Thyroid gland (tissue), 4 donors: ENCODE measurements at places on chromosomes 2 and 18. TPM values are rescaled to one million over a fixed set of nuclear protein-coding genes. Genes with fewer than 3 reads are reported as not detected.

LONRF2 gene
- total RNA-seq = 7.0 TPM

FTCDNL1 gene
- total RNA-seq = 6.2 TPM

SCYGR4 gene
- not detected for total RNA-seq

MC5R gene
- total RNA-seq = not detected

FNDC4 gene
- total RNA-seq = 4.0 TPM

CCDC141 gene
- 4.3 TPM for total RNA-seq

DNAH7 gene
- 9.9 TPM for total RNA-seq

UGT1A8 gene
- total RNA-seq = not detected

NEMP2 gene
- total RNA-seq = 8.2 TPM

CD302 gene
- total RNA-seq = 122 TPM

THSD7B gene
- total RNA-seq = 0.89 TPM

DYNAP gene
- not detected for total RNA-seq

XDH gene
- total RNA-seq = 0.13 TPM

DNA sequence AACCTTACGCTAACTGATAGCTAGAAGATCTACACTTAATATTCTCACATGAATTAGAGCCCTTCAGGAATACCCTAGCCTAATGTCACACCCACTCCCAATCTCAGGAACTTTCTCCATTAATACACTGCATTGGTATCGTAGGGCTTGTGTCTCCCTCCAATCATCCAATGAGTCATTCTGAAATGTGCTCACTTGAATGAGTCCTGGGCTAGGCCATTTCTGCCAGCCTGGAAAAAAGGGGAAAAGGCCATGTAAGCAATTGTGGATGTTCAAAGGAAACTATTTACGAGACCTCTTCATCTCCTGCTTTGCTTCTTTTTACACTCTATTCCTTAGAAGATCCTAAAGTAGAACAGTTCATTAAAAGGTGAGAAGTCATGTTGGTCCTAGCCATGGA is 18.8 kb downstream of the ZEB2 start:
- H3K4me1 ChIP-seq = peaks cover 8% of the 10 kb centered on the region
- no peaks in the 10 kb centered on the region for H3K27me3 ChIP-seq

GRCh38 chr2:215602997-215603396 is 167.1 kb upstream of the FN1 start:
- DNase-seq = no peak
- no peak overlapping the region for H3K27ac ChIP-seq
- no peak overlapping the region for H3K4me3 ChIP-seq

- H3K4me1 ChIP-seq = no peaks in the 10 kb centered on the region
- H3K36me3 ChIP-seq = no peaks in the 10 kb centered on the region
- no peak overlapping the region for H3K27ac ChIP-seq
- DNase-seq = no peak
- no peak overlapping the region for H3K4me3 ChIP-seq
These were observed 25.5 kb downstream of the MARCHF4 start for GRCh38 chr2:216346781-216347180.

DNA sequence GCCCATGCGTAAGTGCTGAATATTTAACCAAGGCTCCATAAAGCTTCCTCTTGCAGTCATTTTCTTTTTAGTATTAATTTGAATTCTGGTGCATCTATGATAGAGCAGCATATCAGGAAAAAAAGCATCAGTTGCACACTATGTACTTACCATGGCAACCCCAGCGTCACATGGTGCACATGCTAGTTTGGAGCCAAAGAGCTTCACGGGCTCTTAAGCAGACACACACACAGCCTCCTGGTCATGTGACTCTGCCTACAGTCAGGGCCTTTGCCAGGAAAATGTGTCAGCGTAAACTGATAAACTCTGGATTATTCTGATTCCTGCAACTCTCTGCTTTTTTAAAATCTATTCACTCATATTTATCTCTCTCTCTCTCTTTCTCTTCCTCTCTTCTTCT is 30.2 kb downstream of the NYAP2 start:
- H3K4me3 ChIP-seq = no peak overlapping the region
- DNase-seq = peak; percentile 89
- no peaks in the 10 kb centered on the region for H3K27me3 ChIP-seq
- no peaks in the 10 kb centered on the region for H3K4me1 ChIP-seq
- no peaks in the 10 kb centered on the region for H3K36me3 ChIP-seq
- H3K27ac ChIP-seq = no peak overlapping the region

GRCh38 chr18:53701697-53702096 is 522.8 kb downstream of the MBD2 start:
- no peaks in the 10 kb centered on the region for H3K27me3 ChIP-seq
- DNase-seq = no peak
- no peaks in the 10 kb centered on the region for H3K4me1 ChIP-seq
- no peak overlapping the region for H3K4me3 ChIP-seq

- H3K36me3 ChIP-seq = no peaks in the 10 kb centered on the region
- H3K27me3 ChIP-seq = no peaks in the 10 kb centered on the region
- no peak for DNase-seq
- no peak overlapping the region for H3K27ac ChIP-seq
- H3K4me3 ChIP-seq = no peak overlapping the region
These were observed 48.2 kb downstream of the CABYR start for GRCh38 chr18:24187049-24187448.

- DNase-seq = no peak
- no peaks in the 10 kb centered on the region for H3K27me3 ChIP-seq
- no peak overlapping the region for H3K4me3 ChIP-seq
- no peaks in the 10 kb centered on the region for H3K36me3 ChIP-seq
- no peak overlapping the region for H3K27ac ChIP-seq
These were observed 58.1 kb upstream of the TGIF1 start for GRCh38 chr18:3391704-3392466.

- peaks cover 17% of the 10 kb centered on the region for H3K4me1 ChIP-seq
- peak overlapping the region; percentile 51 for H3K4me3 ChIP-seq
- H3K36me3 ChIP-seq = no peaks in the 10 kb centered on the region
- H3K27me3 ChIP-seq = no peaks in the 10 kb centered on the region
- peak overlapping the region; percentile 95 for H3K27ac ChIP-seq
These were observed 369 bp downstream of the SMCHD1 start for GRCh38 chr18:2655954-2656236.

- no peaks in the 10 kb centered on the region for H3K36me3 ChIP-seq
- no peaks in the 10 kb centered on the region for H3K27me3 ChIP-seq
- no peak overlapping the region for H3K4me3 ChIP-seq
- no peak for DNase-seq
- H3K27ac ChIP-seq = no peak overlapping the region
These were observed 16.0 kb downstream of the CTIF start for GRCh38 chr18:48554610-48555400.

- no peaks in the 10 kb centered on the region for H3K4me1 ChIP-seq
- DNase-seq = no peak
- no peaks in the 10 kb centered on the region for H3K27me3 ChIP-seq
- H3K36me3 ChIP-seq = peaks cover 4% of the 10 kb centered on the region
- H3K4me3 ChIP-seq = no peak overlapping the region
- no peak overlapping the region for H3K27ac ChIP-seq
These were observed 41.4 kb downstream of the FECH start for GRCh38 chr18:57544936-57545660.

DNA sequence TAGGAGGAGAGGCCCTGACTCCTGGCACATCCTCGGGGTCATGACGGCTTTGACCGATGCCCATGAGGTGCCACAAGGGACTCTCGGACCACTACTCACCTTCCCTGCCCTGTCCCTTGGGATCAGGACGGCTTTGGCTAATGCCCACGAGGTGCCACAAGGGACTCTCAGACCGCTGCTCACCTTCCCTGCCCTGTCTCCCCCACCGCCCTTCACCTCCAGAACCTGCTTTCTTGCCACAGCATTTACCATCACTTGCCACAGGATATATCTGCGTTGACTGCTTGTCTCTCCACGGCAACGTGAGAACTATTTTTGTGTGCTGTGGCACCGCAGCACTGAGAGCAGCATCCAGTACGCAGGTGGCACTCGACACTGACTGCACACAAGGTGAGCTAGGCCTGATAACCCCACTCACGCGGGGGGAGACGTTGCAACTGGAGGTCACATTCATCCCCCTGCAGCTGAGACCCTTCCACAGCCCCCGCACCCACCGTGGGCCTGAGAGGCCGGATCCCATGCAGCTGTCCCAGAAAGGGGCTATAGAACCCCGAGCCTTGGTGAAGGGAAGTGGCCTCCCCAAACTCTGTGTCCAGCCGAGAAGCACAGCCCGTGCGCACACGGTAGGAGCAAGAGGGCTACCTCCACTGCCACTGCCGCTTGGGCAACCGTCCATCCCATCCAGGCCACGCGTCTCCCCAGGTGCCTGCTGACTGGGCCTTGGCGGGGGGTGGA is 47.5 kb downstream of the ANO7 start:
- H3K27me3 ChIP-seq = no peaks in the 10 kb centered on the region
- H3K4me1 ChIP-seq = no peaks in the 10 kb centered on the region
- peaks cover 98% of the 10 kb centered on the region for H3K36me3 ChIP-seq
- H3K27ac ChIP-seq = no peak overlapping the region

GRCh38 chr2:235968616-235969324 is 199.4 kb downstream of the GBX2 start:
- no peak overlapping the region for H3K4me3 ChIP-seq
- no peaks in the 10 kb centered on the region for H3K27me3 ChIP-seq
- peak; percentile 57 for DNase-seq
- H3K4me1 ChIP-seq = no peaks in the 10 kb centered on the region
- H3K36me3 ChIP-seq = no peaks in the 10 kb centered on the region
- H3K27ac ChIP-seq = no peak overlapping the region

GRCh38 chr2:103152556-103152955 is 390.7 kb downstream of the TMEM182 start:
- no peak overlapping the region for H3K4me3 ChIP-seq
- DNase-seq = no peak
- no peaks in the 10 kb centered on the region for H3K4me1 ChIP-seq
- H3K27ac ChIP-seq = no peak overlapping the region

DNA sequence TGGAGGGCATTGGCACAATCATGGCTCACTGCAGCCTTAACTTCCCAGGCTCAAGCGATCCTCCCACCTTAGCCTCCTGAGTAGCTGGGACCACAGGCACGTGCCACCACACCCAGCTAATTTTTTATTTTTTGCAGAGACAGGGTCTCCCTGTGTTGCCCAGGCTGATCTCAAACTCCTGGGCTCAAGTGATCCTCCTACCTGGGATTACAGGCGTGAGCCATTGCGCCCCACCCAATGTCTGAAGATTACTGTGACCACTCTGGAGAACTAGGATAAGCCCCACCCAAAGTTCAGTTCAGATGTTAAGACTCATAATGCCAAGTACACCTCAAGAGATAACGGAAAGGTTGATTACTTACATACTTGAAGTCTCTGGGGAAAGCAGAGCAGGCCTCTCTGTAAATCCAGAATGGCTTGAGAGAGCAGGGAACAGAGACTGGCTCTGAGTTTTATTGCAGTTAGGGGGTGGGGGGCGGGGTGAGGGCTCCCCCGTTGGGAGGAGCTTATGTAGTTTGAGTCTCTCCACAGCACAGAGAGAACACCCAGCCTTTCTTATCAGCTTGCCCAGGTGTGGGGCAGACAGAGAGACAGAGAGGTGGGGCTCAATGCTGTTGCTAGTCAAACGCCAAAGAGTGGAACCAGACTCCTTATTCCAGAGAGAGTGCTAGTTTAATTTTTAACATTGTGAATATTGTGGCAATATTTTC is 26.5 kb upstream of the ERICH2 start:
- no peaks in the 10 kb centered on the region for H3K27me3 ChIP-seq
- no peaks in the 10 kb centered on the region for H3K4me1 ChIP-seq
- H3K27ac ChIP-seq = no peak overlapping the region
- no peak for DNase-seq

- no peak overlapping the region for H3K4me3 ChIP-seq
- H3K27ac ChIP-seq = no peak overlapping the region
- no peaks in the 10 kb centered on the region for H3K27me3 ChIP-seq
- peaks cover 14% of the 10 kb centered on the region for H3K4me1 ChIP-seq
- no peaks in the 10 kb centered on the region for H3K36me3 ChIP-seq
These were observed 103.7 kb upstream of the DNMT3A start for GRCh38 chr2:25445464-25445863.

- no peaks in the 10 kb centered on the region for H3K27me3 ChIP-seq
- no peak for DNase-seq
- no peak overlapping the region for H3K27ac ChIP-seq
- peaks cover 6% of the 10 kb centered on the region for H3K4me1 ChIP-seq
These were observed 22.7 kb upstream of the NCK2 start for GRCh38 chr2:105721991-105722511.

DNA sequence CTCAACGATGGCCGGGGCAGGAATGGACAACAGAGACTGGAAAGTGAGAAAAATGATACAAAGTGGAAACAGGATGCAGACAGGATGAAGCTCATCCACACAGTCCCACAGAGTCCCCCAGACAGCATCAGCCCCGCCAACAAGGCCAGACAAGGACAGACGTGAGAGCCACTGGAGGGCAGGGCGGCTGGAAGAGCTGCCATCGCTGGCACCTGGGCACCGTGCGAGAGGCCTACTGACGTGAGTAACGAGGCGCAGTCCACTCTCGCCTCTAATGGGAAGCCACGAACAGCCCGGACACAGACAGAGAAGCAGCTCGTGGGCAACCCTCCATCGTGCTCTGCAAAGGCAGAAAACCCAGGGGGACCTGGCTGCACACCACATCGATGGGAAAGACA is 17.1 kb downstream of the HDAC4 start:
- H3K36me3 ChIP-seq = no peaks in the 10 kb centered on the region
- no peak overlapping the region for H3K27ac ChIP-seq
- no peaks in the 10 kb centered on the region for H3K4me1 ChIP-seq
- DNase-seq = no peak

DNA sequence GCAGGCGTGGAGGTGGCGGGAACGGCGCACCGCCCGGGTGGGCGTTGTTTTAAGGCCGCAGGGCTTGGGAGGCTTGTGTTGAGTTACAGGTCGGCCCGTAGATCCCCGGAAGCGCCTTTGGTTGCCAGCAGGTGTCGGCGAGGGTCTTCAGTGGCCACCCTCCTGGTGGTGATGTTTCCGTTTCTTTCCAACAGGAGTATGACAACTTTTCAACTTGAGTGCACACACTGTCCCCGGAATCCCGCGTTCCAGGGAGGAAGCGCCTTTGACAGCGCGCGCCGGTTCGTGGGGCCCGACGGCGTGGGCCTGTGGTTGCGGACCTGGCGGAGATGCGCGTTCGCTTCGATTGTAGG is 1.0 kb upstream of the HDAC4 start:
- H3K4me1 ChIP-seq = peaks cover 24% of the 10 kb centered on the region
- no peaks in the 10 kb centered on the region for H3K36me3 ChIP-seq
- DNase-seq = no peak
- H3K27ac ChIP-seq = peak overlapping the region; percentile 94

GRCh38 chr2:59025157-59025757 is 784.1 kb upstream of the FANCL start:
- peak; percentile 37 for DNase-seq
- H3K4me1 ChIP-seq = no peaks in the 10 kb centered on the region
- H3K27ac ChIP-seq = no peak overlapping the region
- no peaks in the 10 kb centered on the region for H3K27me3 ChIP-seq

DNA sequence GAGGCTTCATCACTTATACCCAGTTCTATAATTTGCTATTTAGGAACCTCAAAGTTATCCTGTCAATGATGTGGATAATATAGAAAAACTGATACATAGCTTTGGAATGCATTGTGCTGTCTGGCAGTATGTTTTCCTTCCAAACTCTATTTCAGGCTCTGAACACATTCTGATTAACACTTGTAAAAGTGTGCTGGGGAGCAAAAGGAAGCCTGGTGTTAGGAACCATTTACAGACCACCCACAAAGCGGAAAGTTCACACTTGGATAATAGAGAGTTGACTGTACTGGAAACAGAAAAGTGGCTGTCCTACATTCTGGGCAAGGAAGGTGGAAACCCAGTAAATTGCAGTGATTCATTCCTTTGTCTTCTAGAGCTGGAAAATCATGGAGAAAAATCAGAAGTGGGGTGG is 114.5 kb upstream of the ZFP36L2 start:
- H3K4me3 ChIP-seq = no peak overlapping the region
- peaks cover 62% of the 10 kb centered on the region for H3K4me1 ChIP-seq
- no peak for DNase-seq
- peak overlapping the region; percentile 83 for H3K27ac ChIP-seq
- no peaks in the 10 kb centered on the region for H3K36me3 ChIP-seq

GRCh38 chr2:240465268-240465764 is 29.9 kb downstream of the GPC1 start:
- H3K4me3 ChIP-seq = no peak overlapping the region
- no peaks in the 10 kb centered on the region for H3K4me1 ChIP-seq
- no peak overlapping the region for H3K27ac ChIP-seq
- peak; percentile 1 for DNase-seq
- H3K27me3 ChIP-seq = no peaks in the 10 kb centered on the region
